ENCODE measurements at places on chromosomes 13 and 19.

- H3K27ac ChIP-seq = no peak overlapping the region
- peak; percentile 83 for DNase-seq
- no peaks in the 10 kb centered on the region for H3K27me3 ChIP-seq
- no peaks in the 10 kb centered on the region for H3K36me3 ChIP-seq
- H3K4me3 ChIP-seq = no peak overlapping the region
- no peaks in the 10 kb centered on the region for H3K4me1 ChIP-seq
Observed at GRCh38 chr19:43555185-43555770, 20.0 kb downstream of the XRCC1 start.

DNA sequence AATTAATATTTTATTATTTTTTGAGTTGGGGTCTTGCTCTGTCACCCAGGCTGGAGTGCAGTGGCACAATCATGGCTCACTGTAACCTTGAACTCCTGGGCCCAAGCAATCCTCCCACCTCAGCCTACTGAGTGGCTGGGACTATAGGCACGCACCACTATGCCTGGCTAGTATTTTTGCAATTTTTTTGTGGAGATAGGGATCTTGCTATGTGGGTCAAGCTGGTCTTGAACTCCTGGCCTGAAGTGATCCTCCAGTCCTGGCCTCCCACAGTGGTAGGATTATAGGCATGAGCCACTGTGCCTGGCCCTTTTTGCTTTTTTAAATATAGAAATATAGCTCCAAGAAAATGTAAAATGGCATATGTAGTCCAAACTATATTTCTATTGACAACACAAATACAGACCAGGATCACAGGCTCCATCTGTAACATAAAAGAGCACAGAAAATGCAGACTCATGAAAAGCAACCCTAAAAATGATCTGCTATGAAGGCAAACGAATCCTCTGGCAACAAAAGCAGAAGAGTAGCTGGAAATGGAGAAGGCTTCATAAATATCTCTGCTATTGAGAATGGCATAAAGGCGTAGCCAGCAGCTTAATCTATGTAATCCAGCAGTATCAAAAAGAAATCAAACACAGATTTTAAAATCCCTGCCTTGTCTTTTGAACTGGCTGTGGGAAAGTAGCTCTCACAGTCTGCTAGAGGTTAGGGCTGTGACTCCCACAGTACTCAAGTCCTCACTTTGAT, 200.6 kb downstream of the LHFPL6 start:
- no peaks in the 10 kb centered on the region for H3K36me3 ChIP-seq
- H3K27me3 ChIP-seq = no peaks in the 10 kb centered on the region
- peaks cover 20% of the 10 kb centered on the region for H3K4me1 ChIP-seq
- no peak overlapping the region for H3K4me3 ChIP-seq
- H3K27ac ChIP-seq = no peak overlapping the region

GRCh38 chr13:52785739-52786138, 46.1 kb upstream of the CNMD start:
- H3K27ac ChIP-seq = no peak overlapping the region
- no peaks in the 10 kb centered on the region for H3K36me3 ChIP-seq
- H3K4me3 ChIP-seq = no peak overlapping the region
- H3K27me3 ChIP-seq = no peaks in the 10 kb centered on the region
- no peak for DNase-seq
- no peaks in the 10 kb centered on the region for H3K4me1 ChIP-seq

GRCh38 chr13:27398360-27398759, 26.1 kb upstream of the GTF3A start:
- H3K27me3 ChIP-seq = no peaks in the 10 kb centered on the region
- peaks cover 7% of the 10 kb centered on the region for H3K4me1 ChIP-seq
- no peak for DNase-seq
- no peak overlapping the region for H3K27ac ChIP-seq
- H3K36me3 ChIP-seq = no peaks in the 10 kb centered on the region

DNA sequence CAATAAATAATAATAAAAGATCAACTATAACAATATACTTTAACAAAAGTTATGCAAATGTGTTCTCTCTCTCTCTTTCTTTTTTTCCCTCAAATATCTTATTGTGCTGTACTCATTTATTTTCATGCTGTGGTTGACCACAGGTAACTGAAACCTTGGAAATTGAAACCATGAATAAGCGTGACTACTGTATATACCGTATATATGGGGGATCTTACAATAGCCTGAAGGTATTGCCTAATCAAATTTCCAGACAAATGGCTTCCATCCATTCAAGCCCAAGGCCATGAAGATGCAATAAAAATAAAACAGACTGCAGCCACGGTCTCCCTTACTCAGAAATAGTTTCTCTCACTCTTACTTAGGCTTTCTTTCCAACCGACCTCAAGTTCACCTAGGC, 98.3 kb downstream of the SLITRK6 start:
- no peaks in the 10 kb centered on the region for H3K36me3 ChIP-seq
- no peaks in the 10 kb centered on the region for H3K27me3 ChIP-seq
- H3K27ac ChIP-seq = no peak overlapping the region
- H3K4me1 ChIP-seq = no peaks in the 10 kb centered on the region
- no peak for DNase-seq
- H3K4me3 ChIP-seq = no peak overlapping the region

Measured in testis (tissue), 5 donors.